ENCODE measurements at places on chromosomes 5 and 9. TPM values are rescaled to one million over a fixed set of nuclear protein-coding genes. Genes with fewer than 3 reads are reported as not detected.

FAM78A gene
- 0.65 TPM for polyA plus RNA-seq

DNA sequence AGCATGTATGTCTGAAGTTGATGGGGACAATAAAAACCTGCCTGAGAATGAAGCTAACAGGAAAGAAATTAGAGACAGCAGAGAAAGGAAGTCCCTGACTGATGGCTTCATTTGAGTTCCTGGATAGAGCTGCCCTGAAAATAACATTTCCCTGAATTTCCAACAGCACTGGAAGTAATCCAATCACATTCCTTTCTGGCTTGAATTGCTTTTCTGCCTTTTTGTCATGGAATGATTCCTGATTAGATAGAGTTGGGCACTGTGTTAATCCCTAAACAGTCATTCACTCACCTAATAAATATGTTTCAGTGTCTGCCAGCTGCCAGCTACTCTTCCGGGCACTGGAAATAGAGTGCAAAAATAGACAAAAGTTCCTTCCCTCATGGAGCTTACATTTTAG, 30.0 kb upstream of the SH3RF2 start:
- DNase-seq, result no peak

GRCh38 chr5:96283589-96283988, 149.5 kb downstream of the PCSK1 start:
- no peak for DNase-seq

LECT2 gene
- polyA plus RNA-seq, result not detected

GRCh38 chr9:91212596-91213243, 149.0 kb downstream of the AUH start:
- DNase-seq, result no peak

DNA sequence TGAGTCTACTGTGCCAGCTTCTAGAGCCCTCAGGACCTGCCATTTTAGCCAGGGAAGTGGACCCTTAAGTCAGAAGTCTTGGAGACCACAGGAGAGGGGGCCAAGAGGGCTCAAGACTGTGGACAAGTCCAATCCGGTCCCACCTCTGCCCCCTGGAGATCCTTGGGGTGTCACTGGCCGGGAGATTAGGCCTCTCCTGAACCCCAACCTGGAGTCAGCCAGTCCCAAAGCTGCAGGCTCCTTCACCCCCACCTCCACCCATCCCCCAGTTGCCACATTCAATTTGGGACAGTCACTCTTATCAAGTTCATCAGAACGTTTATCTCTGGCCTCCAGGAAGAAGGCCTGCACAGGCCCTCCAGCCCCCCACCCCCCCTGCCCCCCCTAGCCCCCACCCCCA, 290 bp downstream of the SLC23A1 start:
- DNase-seq, result no peak

BTNL9 gene
- 1.8 TPM for polyA plus RNA-seq

Data from A549 (cell line).